T follicular helper cell (primary cell): ENCODE measurements at places on chromosomes 7 and 10.

DNA sequence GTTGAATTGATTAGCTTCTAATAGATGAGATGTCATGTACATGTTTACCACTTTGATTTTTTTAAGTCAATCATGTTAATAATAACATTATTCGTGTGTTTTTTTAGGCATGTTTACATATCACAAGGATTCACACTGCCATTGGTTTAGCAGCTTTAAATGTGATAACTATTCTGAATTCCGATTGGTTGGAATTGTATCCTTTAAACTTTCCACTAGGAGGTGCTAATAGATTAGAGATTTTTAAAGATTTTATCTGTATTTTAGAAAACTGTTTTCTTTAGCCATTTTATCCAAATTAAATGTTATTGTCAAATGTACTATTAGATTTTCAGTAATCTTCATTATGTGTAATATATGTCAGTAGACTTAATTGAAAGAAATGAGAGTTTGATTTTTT lies 83.2 kb downstream of the HECTD2 start:
- no peak for DNase-seq

DNA sequence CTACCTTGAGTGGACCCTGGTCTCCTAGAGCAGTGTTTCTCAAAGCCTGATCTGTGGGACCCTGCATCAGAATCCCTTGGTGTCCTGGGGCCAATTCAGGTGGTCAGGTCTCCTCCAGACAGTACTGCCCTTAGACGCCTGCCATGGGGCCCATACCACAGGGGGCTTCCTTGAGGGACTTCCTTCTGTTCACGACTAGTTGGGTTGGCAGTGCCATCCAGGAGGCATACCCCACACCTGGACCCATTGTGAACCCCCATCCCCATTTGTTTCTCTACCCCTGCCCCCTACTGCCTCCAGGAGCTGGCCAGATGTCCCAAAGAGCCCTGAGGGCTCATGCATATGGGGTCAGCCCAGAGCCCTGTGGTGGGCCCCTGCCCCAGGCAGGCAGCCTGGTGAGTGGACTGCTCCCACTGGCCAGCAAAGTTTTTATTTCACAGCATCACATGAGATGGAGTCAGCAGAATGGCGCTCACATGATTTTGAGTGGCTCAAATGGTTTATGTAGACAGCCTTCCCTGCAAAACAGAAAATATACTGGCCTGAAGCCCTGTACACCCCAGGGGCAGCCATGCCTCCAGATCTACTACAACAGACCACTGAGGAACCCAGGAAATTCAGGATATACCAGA lies 259.9 kb upstream of the ZMIZ1 start:
- no peak for DNase-seq

DNA sequence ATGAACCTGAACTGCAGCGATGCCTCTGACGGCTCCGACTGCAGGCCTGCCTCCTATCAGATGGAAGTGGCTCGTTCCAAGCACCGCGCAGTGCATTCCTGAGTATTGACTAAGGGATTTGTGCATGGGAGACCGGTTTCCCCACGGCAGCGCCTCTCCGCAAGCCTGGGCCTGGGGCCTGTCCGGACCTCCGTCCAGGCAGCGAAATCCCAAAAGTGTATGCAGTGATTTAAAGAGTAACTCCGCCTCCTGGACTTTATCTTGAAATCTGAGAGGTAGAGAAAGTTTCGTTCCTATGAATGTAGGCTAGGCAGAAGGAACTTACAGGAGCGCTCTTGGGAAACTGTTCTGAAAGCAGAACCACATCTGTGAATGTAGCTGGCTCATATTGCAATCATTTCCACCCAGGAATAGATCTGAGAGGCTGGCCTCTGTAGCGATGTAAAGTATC lies 106.2 kb upstream of the CELF2 start:
- no peak for DNase-seq

DNA sequence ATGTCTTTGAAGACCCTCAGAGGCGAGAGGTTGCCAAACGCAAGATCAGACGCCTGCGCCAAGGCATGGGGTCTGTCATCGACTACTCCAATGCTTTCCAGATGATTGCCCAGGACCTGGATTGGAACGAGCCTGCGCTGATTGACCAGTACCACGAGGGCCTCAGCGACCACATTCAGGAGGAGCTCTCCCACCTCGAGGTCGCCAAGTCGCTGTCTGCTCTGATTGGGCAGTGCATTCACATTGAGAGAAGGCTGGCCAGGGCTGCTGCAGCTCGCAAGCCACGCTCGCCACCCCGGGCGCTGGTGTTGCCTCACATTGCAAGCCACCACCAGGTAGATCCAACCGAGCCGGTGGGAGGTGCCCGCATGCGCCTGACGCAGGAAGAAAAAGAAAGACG lies 8.1 kb upstream of the SGCE start:
- no peak for DNase-seq

DNA sequence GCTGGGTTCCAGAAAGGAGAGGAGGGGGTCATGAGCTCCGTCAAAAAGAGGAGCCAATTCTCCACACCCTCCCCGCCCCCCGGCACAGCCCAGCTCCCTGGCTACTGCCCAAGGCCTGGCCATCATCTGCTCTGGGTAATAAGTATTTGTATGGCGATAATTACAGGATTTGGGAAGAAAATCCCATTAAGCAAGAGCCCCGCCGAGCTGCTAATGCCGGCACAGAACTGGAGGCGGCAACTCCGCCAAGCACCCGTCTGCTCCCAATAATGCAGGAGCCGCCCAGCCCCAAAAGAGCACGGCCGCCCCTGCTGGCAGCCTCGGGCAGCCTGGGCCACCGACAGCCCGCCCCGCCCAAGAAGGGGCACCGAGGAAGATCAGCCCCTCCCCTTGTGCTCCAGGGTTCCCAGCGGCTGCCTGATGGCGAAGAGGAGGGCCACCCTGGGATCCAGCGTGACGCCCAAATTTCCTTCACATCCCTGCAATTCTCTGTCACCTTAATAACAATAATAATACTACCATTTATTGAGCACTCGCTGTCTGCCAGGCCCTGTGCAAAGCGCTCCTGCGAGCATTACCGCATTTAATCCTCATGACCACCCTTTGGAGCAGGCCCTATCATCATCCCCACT lies 5.9 kb downstream of the SLIT1 start:
- no peak for DNase-seq
